Pulmonary artery endothelial cell (primary cell): ENCODE measurements at places on chromosomes 1 and 21.

- no peak for DNase-seq
Measured at GRCh38 chr1:205452933-205453332, 2.9 kb downstream of the BLACAT1 start.

- no peak for DNase-seq
Measured at GRCh38 chr1:230208619-230209261, 141.7 kb downstream of the GALNT2 start.

DNA sequence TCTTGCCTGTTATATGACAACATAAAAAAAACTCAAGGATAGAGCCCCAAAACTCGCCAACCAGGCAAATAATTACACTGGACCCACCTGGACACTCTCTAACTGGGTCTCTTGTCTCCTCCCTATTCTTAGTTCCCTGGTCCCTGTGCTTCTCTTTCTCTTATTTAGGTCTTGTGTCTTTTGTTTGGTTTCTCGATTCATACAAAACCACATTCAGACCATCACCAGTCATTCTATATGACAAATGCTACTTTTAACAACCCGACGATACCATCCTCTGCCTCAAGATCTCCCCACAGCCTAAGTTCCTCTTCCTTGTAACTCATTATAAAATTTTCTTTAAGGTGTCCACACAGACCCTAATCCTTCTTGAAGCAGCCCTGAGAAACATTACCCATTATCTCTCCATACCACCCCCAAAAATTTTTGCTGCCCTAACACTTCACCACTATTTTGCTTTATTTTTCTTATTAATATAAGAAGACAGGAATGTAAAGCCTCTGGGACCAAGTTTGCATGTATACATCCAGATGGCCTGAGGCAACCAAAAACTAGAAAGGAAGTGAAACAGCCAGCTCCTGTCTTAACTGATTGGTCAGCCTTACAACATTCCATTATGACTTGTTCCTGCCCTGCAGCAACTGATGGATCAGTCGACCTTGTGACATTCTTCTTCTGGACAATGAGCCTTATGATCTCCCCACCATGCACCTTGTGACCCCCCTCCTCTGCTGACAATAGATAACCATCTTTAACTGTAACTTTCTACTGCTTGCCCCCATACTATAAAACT is 638.2 kb downstream of the AMY1C start:
- DNase-seq: no peak

GRCh38 chr1:6095511-6096242 is 50.0 kb downstream of the KCNAB2 start:
- DNase-seq: no peak

GRCh38 chr1:106924360-106924759 is 132.1 kb upstream of the PRMT6 start:
- no peak for DNase-seq

- DNase-seq: no peak
Measured at GRCh38 chr1:94677714-94678113, 136.2 kb upstream of the F3 start.

DNA sequence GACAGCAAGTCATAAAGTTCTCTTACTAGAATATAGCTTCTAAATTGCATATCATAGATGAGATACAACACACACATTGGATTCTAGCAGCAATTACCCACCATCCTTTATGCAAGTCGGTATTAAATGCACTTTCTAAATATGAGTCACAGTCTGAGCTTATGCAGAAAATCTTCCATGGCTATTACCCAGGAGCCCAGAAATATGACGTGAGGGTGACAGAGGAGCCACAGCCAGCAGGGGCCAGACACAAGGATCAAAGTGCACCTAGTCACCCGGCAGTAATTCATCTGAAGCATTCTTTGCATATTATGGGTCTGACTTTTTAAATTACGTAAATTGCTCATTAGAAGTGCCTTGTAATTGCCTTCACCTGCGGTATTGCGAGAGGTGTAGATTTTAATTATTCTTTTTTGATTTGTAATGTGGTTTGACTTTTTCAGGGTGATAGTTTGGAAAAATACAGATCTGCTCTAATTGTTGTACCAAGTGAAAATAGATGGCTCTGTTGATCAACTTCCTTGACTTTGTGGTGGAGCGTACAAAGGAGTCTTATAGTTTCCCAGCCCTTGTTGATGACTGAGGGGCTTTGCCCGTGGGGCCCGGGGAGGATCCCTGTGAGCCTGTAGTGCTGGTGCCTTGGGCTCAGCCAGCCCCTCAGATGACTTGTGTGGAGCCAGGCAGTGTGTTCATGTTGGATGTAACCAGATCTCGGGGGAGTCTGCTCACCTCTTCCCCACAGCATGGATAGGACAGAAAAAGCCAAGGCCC is 470.0 kb upstream of the VAMP3 start:
- no peak for DNase-seq

- no peak for DNase-seq
Measured at GRCh38 chr1:180112984-180113647, 41.6 kb upstream of the QSOX1 start.

- no peak for DNase-seq
Measured at GRCh38 chr1:157034137-157034800, 11.3 kb downstream of the ARHGEF11 start.

GRCh38 chr1:164440232-164440631 is 118.8 kb upstream of the PBX1 start:
- no peak for DNase-seq

DNA sequence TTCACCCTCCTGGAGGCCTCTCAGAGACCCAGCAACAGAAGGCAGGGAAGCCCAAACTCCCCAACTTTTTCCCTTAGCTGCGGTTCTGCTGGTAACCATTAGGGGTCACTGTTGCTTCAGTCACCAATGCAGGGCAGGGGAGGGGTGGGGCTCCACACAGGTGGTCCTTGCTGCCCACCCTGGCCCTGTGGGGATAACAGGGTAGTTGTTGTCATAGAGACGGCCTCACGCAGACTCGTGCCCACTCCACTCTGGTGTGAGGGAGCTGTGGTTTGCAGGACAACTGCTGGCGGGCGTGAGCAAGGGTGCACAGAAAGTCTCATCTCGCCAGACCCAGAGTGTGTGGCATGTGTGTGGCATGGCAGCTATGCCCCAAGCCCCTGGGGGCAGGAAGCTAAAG is 19.9 kb downstream of the INSRR start:
- DNase-seq: no peak

- DNase-seq: no peak
Measured at GRCh38 chr1:27719286-27720251, 6.2 kb upstream of the FAM76A start.

DNA sequence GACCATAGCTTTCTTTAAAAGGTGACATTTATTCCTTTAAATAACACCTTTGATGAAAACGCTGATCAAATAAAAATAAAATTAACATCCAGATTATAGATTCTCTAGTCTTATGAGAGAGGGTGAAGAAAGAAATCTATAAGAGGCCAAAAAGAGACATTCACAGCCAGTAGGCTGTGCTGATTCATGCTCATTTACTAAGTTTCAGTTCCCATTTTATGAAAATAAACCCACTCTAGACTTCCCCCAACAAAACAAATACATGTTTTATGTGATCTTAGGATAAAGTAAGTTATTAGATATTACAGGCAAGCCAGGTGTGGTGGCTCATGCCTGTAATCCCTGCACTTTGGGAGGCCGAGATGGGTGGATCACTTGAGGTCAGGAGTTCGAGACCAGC is 21.1 kb downstream of the ESRRG start:
- no peak for DNase-seq

DNA sequence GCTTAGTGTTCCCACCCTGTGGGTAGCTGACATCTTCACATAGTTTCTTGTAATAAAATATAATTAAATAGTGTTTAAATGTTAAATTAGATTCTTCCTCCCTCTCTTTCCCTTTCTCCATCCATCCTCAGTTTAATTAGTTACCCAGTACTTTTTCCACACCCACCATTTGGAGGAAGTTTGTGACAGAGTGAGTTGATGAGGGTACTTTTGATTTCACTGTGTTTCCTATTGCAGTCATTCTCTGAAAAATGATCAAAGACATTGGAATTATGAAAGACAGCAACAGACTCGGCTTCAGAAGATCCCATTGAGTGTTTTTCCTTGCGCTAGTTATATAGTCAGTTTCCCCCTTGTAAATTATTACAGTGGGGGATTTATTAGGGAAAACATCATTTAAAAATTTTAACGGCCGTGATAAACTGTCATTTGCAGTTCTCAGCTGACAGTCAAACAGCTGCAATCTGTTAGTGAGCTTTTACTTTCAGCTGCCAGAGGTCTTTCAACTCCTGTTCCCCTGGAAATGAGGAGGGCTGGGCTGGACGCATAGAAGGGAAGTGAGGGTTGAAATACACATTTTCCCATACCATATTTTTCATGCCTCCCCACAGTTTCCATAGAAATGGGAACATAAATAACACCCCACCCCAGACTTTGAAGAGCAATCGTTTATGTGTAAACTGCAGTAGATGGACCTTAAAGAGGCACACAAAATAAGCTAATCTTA is 61.3 kb upstream of the CACYBP start:
- no peak for DNase-seq

GRCh38 chr1:8349961-8350360 is 32.0 kb downstream of the SLC45A1 start:
- DNase-seq: no peak

DNA sequence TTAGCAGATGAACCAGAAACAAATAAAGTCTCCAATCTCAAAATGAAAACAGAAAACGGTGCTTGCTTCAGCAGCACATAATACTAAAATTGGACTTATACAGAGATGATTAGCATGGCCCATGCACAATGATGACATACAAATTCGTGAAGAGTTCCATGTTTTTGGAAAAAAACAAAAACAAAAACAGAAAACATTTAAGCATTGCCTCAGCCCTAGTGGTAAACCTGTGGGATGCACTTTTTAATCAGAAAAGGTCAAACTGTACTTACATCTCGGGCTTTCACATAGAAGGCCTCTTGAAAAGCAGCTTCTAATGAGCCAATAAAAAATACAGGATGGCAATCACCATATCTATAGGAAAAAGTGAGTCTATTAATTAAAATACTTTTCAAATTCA is 159.1 kb upstream of the DMRTA2 start:
- no peak for DNase-seq

DNA sequence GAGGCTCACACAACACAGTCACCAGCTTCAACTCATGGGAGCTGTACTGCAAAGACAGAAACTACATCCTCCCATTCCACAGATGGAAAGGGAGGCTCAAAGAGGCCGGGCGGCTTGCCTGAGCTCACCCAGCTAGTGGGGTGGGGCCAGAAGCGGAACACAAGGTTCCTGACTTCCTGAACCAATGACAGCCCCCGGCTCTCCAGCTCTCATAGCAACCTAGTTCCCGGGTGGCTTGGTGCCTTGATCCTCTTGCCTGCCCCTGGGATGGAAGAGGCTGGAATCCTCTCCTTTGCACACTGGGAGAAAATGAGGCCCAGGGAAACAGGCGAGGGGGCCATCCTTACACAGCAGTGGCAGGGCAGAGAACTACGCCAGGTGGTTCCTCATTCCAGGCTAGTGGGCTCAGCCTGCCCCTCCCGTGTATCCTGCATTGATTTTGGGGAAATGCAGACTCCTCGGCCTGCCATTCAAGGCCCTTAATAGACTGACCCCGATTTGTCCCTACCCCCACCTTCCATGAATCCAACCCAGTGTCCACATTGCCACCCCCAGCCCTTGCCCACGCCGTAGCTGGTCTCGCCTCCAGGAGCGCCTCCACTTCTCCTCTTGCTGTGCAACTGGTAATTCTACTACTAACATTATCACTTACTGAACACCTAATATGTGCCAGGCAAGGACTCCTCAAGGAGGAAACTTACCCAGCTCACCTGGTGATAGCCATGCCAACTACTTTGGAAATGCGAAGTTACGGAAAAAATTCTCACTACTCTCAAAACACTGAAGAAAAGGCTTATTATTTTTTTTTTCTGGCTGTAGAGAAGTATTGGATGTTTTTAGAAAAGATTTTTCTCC is 5.0 kb downstream of the RAP1GAP start:
- no peak for DNase-seq

DNA sequence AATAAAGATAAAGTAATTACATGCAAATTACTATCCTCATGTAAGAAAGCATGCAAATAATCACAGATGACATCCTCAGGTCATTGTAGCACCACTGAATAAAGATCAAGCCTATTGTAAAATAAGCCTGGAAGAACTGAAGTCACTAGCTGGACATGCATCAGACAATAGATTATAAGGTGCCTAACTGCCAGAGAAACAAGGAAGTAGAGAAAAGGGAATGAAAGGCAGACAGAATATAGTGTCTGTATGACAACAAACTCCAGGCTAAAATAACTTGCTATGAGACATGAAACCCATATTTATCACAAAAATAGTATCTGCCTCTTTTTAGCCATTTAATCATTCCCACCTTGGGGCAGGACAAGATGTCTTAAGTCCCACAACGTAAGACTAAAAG is 108.7 kb downstream of the ENAH start:
- DNase-seq: no peak

DNA sequence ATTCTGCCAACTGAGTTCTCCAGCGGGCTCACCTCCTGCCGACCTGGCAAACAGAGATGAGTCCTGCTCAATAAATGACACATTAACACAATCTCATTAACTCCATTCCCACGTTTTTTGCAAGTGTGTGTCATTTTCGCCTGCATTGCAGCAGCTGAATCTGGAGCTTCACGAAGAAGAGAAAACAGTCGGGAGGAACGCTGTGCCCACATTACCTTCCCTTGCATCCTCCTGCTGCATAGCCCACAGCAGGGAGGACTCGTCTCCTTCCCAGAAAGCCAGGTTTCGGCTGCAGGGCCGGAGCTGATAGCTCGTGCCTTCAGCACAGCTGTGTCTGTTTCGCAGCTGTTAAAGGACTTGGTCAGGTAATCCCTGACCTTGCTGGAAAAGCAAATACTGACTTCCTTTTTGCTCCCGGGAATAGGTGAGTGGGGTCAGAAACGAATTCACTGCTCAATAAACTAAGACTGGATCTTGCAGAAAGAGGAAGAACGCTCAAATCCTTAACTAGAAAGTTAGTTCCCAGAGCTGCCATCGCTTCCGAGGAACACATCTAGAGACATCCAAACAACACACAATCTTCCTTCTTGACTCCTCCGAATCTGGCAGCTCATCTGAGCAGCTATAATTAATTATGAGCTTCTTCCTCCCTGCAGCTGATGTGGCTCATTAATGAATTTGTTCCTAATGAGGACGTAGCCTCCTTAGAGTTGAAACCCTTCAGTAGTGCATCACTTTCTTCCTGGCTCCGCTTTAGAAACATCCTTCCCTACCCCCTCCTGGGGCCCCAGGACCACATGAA is 33.0 kb downstream of the KANK4 start:
- DNase-seq: no peak
